ENCODE measurements at places on chromosomes 13 and 19.

DNA sequence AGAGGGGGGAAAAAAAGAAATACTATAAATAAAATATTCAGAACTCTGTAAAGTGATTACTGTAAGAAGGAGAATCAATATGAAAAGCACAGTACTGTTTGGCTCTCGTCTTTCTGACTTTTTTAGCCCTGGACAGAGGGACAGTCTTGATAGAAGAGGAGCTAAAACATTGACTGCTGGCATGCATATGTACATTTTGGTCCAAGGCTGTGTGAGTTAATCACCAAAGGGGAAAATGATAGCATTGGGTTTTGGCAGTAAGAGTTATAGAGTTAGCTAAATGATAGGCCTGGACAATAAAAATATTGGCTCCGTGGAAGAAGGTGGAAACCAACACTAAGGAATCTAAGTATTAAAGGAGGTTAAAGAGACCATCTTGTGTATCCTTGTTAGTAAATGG is 50.3 kb downstream of the RAP2A start:
- DNase-seq: no peak

DNA sequence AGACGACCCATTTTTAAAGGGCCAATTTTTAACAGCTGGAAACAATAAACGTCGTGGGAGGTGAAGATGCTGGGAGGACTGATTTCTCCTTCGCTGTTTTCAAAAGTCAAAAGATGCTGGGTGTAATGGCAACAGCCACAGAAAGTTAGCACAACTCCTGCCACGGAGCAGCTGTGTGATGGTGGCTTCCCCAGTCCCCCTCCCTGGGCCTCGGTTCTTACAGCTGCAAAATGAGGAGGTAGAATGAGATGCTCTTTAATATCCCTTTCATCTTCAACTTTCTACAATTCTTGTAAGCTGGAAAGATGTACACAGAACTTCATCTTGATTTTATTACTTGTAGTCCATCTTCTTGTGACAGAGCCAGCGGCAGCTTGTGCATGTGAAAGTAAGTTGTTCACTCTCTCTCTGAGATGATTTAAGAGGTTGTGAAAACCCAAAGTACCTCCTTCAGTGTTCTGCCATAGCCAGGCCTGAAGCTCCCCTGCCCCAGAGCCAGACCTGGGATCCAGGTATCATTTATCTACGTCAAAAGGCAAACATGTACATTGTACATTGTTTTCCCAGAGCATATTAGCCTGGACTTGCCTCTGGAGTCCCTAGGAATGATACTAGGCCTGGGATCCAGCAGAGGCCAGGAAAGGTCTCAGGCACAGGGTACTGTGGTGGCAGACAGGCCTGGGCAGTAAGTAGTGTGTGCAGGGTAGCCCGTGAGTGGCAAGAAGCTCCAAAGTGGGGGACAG is 3.4 kb upstream of the UBE2L5 start:
- DNase-seq: no peak

DNA sequence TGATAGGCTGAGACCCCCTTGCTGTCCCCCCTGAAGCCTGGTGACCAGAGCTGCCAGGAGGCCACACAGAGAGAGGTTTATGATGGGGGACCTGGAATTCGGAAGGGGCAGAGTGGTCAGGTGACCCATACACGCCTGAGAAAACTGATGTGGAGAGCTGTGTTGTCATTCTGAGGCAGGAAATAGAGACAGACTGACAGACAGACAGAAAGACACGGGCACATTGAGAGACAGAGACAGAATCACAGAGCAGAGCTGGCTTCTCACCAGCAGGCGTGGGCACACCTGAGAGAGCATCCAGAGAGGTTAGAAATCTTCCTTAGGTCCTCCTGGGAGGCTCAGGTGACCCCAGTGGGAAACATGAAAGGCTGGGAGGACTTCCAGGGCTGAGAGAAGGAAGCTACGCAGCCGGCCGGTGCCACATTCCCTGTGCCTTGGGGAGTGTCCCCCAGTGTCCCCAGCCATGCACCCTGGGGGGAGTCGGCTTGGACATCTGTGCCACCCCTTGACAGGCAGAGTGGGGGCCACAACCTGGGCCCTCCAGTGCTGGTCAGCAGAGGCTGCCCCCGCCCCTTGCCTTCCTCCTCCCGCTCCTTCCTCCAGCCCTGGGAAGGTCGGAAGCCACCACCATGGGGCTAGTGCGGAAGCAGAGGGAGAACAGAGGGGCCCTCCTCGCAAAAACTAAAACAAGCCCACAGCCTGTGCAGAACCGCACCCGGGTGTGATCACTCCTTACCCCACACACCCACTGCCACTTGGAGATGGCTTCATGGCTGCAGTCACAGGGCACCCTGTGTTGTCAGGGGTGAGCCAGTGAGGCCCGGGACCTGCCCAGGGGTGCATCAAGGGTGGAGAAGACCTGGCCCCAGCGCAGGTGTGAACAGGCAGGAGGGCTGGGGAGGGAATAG is 2.2 kb downstream of the FFAR1 start:
- no peak for DNase-seq

DNA sequence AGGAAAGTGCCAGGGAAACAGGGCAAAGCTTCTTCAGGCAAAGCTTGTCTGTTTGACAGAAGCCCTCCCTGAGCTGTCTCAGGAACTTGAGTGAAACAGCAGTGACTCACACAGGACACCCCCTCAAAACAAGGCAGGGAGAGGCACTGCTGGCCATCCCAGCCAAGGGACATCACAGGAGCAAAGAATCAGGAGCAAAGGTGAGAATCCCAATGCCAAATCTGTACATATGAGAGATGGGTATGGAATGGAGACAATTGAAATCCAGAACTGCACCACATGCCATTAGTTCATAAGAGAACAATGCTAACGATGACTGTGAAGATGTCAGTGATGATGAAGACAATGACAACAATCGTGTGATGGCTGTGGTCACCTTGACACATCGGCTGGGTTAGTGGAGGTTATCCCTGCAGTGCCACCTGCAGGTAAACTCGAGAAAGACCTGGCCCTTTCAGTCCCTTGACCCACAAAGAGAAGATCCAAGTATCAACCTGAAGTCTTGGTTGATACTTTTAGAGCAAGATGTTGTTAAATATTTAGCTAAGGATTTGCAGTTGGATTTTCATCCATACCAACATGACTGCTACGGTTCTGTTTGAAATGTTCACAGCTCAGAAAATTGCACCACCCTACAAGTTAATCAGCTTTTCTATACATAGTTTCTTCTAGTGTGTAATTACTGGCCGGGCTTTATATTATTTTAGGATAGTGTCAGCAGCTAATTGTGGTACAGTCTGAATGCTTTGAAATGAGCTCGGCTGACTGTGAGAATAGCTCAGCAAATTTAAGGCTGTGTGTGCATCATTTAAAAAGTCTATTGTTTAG is 42.0 kb upstream of the IPO5 start:
- DNase-seq: peak; percentile 15

DNA sequence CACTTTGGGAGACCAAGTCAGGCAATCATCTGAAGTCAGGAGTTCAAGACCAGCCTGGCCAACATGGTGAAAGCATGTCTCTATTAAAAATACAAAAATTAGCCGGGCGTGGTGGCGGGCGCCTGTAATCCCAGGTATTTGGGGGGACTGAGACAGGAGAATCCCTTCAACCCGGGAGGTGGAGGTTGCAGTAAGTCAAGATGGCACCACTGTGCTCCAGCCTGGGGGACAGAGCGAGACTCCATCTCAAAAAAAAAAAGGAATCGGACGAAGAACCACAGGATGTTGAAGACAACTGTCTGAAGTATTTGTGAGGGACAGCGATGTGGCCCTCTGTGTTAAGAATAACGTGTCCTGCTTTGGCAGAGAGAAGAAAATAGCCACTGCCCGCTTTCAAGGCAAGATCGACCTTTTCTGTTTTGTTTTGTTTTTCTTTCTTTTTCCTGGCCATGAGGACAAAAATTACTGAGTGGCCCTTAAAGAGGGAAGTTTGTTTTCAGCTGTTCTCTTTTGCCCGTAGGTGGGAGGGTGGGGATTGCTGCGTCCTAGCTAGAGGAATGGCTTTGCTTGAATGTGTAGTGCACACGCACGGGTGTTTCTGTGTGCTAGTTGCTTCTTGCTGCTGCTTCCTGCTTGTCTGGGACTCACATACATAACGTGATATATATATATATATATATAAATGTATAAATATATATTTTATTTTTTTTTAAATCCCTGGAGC is 6.2 kb upstream of the PRKCG start:
- DNase-seq: no peak

GRCh38 chr19:14031719-14032480 is at the start of gene IL27RA:
TSS of gene IL27RA (plus strand) at chr19:14031762. CDS start at chr19:14031873, 111 bp downstream.
- peak; percentile 29 for DNase-seq

All from fibroblast of the aortic adventitia (primary cell).